ENCODE measurements at places on chromosomes 3 and 15.

DNA sequence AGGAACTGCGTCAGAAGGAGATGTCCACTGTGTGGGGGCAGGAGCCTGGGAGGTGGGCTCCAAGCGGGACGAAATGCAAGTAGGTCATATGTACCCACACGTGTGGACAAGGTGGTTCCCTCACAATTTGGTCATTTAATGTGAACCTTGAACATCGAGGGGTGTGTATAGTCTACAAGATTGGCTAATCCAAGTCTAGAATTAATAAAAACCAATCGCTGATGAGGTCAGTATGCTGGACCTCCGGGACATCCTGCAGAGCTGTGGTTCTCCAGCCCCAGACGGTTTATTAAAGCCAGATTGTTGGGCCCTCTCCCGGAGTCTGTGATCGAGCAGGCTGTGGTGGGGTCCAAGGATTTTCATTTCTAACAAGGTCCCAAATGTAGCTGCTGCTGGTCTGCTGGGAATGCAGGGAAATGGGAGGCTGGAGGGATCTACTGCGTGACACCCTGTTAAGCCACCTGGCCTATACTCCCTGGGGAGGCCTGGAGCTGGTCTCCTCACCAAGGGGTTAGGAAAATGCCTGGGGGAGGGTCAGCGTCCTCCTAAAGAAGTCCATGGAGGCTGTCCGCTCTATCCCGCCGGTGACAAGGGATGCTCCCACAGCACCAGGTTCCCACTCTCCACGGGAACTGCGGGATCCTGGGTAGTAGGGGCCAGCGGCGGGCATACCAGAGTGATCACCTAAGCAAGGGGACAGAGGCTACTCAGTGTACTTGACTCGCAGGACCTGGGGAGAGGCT, 25.1 kb downstream of the PCSK6 start:
- DNase-seq = no peak

GRCh38 chr15:85583923-85584390, 203.6 kb downstream of the AKAP13 start:
- DNase-seq = no peak

DNA sequence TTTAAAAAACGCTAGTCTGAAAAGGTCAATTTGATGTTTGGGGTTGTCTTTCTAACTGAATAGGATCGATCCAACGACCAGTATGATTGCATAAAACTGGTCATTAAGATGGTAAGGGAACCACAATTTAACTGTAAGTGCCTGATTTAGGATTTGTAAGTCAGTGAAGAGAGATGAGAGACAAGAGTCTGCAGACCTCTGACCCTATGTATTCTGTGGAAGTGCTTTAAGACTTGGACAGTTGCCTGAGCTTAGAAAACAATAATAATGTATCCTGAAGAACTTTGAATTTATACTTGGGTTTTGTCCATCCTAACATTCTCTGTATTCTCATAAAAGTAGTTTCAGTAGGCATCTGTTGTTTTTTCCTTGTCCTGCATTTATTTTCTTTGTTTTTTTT, 221.4 kb upstream of the SUCLG2 start:
- DNase-seq = no peak

- DNase-seq = no peak
Observed at GRCh38 chr3:188365184-188365583, 211.2 kb downstream of the LPP start.

DNA sequence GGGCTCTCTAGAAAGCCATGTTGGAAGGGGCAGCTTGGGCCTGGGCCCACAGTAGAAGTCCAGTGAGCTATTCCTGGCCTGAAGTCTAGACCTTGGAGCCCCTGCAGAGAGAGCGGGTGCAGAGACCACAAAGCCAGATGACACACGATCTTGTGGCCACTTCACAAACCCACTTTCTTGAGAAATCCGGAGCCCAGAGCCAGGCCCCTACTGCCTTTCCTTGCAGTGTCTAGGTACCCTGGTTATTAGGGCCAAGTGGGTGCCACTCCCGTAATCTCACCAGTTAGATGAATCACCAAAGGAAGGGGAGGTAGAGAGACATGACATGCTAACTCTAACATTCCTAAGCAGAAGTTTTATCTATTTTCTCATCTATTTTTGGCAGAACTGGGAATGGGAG, 72.5 kb upstream of the ADAMTSL3 start:
- no peak for DNase-seq

- no peak for DNase-seq
Observed at GRCh38 chr3:59994732-59995304, 945.0 kb upstream of the CFAP20DC start.

- no peak for DNase-seq
Observed at GRCh38 chr3:177364236-177364635, 167.0 kb upstream of the TBL1XR1 start.

DNA sequence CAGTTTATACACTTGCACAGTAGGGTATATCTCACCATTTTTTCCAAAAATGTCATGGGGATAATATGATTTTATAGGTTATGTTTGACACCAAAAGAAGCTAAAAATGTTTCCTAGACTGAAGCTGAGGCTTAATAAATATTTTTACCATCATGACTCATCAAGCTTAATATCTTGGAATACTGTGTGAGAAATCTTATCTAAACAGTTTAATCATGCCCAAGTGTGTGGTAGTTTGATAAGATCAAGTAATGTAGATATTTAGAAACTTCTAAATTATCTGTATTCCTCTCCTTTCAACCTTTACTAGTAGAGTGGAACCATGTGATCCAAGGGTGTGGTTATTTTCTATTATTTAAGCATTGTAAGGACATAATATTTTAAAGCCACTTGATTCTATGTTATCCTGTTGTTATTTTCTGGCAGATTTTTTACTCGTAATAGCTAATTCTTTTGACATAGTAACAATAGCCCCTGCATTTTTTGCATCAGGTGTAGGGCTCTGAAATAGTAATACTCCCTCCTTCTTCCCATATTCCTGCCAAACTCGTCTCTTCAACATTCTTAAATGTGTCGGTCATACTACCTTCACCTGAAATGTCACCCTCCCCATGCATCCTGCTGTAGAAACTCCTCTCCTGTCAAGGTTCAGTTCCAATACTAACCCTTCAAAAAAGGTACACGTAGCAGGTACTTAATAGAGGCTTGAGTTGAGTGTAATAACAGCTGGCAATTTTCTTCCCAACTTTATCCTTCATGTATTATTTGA, 729.6 kb downstream of the NLGN1 start:
- DNase-seq = no peak

DNA sequence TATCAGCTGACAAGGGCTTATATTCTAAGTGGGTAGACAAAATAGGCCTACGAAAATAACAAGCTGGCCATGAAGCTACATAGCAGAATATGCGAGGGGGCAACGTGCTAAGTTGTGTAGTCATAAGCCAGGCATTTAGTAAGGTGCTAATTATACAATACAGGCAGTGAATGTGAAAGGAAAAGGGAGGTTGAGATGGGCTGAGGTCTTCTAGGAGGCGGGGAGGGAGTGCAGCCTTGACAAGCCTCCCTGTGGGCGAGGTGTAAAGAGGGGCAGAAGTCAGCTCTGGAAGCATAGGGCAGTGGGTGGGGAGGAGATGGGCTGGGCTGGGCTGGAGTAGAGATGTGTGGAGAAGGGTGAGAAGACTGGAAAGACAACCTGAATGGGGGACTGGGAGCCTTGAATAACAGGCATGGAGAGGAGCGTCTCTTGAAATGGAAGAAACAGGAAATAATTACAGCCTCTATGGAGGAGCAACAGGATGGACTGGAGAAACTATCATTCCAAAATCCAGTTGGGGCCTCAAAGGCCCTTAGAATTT, 1.2 kb downstream of the TIGIT start:
- DNase-seq = no peak

- no peak for DNase-seq
Observed at GRCh38 chr3:54830658-54831057, 97.2 kb downstream of the LRTM1 start.

- DNase-seq = no peak
Observed at GRCh38 chr3:197480320-197480719, 75.4 kb downstream of the BDH1 start.

- DNase-seq = no peak
Observed at GRCh38 chr15:68480296-68480695, 48.3 kb upstream of the ITGA11 start.

- DNase-seq = no peak
Observed at GRCh38 chr3:190435618-190436017, 14.1 kb downstream of the TMEM207 start.

- DNase-seq = no peak
Observed at GRCh38 chr3:134341389-134341788, 32.9 kb downstream of the AMOTL2 start.

DNA sequence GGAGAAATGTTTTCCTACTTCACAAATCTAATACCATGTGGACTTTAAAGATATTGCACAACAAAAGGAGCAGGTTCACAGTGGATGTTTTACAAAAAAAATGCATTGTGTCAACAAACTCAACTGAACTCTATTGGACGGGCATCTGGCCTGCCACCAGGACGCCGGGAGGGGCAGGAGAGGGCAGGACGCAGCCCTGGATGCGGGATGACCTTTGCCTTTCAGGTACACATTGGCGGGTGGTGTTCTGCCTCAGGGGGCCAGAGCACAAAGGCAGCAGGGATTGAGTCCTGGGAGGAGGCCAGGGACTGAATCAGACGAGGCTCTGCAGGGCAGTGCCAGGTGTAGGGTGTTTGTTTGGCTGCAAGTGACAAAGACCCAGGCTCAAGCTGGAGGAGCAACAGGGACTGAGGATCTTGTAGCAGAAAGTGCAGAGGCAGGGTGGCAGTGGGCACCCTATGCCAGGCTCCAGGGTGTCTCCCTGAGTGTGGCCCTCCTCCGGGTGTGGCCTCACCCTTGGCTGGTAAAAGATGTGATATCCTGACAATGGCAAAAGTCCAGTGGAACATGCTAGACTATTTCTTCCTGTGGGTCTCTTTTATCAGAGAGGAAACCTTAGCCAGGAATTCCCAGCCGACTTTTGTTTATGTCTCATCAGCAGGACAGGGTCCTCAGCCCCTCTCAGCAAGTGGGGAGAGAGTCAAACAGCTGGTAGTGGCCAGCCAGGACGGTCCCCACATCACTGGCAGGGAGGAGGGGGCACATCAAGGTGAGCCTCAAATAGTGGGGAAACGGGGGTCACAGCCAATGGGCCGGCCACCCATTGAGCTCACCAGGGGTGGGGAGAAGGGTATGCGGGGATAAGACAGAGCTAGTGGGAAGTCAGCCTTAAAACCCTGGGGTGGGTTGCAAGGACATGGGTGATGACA, 29.7 kb upstream of the KLF13 start:
- DNase-seq = no peak

DNA sequence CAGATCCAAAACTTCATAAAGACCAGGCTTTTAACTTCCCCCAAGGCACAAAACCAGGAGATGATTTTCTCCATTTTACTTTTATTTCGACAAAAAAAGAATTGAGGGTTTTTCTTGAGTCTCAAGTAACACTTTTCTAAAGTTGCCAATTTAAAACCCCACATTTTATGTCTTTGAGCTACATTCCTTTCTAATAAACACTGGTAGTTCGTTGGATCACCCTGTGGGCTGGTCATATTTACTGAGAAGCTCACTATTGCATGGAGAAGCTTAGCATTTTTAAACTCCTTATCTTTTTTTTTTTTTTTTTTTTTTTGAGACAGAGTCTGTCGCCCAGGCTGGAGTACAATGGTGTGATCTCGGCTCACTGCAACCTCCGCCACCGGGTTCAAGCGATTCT, 255.1 kb upstream of the TPM1 start:
- DNase-seq = no peak

- no peak for DNase-seq
Observed at GRCh38 chr3:161548301-161548700, 51.7 kb downstream of the OTOL1 start.

DNA sequence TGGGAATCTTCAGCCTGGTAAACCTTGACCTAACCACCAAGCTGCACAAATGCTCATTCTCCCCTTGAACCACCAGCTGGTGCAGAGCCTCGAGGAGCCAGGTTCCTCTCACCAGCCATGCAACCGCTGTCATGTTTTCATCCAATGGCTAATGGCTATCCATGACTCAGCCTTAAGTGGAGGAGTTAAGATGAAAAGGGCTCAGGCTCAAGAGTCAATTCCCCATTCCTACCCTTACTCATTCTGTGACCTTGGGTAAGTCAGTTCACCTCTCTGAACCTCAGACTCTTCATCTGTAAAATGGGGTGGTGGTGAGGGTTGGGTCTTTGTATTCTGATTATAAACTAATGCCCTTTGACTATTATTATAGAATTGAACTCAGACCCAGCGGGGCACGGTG, 515.6 kb downstream of the SHQ1 start:
- DNase-seq = no peak

Data from cardiac septum (tissue), 1 donor.